Psoas muscle (tissue), 8 donors: ENCODE measurements at places on chromosomes 16 and 17. TPM values are rescaled to one million over a fixed set of nuclear protein-coding genes. Genes with fewer than 3 reads are reported as not detected.

DNA sequence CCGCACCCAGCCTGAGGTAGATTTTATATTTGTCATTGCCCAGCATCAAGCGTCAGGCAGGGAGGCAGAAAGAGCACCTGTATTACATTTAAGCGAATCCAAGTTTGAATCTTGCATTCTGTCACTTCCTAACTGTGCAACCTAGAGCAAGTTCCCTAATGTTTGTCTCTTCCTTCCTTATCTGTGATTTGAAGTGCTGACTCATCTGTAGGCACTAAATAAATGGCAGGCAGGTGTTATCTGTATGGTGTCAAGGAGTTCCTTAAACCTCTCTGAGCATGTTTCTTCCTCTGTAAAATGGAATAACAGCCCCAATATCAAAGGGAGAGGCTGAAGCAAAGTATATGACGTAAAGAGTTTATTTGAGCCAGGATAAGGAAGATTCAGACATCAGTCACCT, 24.3 kb downstream of the GP2 start:
- H3K27me3 ChIP-seq, result peaks cover 4% of the 10 kb centered on the region
- DNase-seq, result no peak
- no peak overlapping the region for H3K27ac ChIP-seq
- no peaks in the 10 kb centered on the region for H3K4me1 ChIP-seq
- no peak overlapping the region for H3K4me3 ChIP-seq
- H3K36me3 ChIP-seq, result no peaks in the 10 kb centered on the region

GRCh38 chr17:66776999-66777688, 57.8 kb upstream of the CACNG5 start:
- H3K36me3 ChIP-seq, result peaks cover 4% of the 10 kb centered on the region
- no peaks in the 10 kb centered on the region for H3K4me1 ChIP-seq
- no peaks in the 10 kb centered on the region for H3K27me3 ChIP-seq
- no peak for DNase-seq
- H3K4me3 ChIP-seq, result no peak overlapping the region

DNA sequence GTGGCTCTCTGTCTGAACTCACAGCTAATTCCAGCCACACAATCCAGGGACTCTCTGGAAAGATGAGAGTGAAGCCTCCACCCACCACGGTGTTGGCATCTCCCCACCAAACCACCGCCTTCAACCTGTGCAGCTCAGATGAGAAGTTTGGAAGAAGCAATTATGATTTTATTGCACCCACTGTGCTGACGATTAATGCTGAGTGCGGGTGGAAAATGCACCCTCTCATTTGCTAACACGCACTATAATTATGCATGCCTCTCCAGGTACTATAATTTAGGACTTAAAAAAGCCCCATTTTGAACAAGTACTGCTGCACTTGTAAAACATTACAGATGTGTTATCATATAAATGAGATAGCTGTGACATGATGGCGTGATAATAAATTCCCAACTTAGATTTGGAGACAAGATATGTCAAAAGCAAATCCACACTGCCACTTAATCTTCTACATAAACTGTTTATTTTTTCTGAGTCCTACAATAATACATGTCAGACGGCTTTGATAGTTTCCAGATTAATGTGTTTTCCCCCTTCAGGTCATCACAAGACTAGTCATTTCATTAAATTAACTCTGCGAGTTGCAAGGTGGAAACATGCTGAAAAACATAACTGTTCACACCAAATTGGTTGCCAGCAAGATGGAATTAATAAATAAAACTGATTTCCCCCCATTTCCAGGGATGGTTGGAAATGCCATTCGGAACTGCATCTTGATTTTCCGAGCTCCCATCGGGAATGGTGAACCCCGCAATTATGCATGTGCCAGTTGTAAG, 466.5 kb upstream of the MAF start:
- no peaks in the 10 kb centered on the region for H3K27me3 ChIP-seq
- no peaks in the 10 kb centered on the region for H3K36me3 ChIP-seq
- H3K27ac ChIP-seq, result no peak overlapping the region
- no peak overlapping the region for H3K4me3 ChIP-seq

GRCh38 chr16:30119428-30119827, 3.6 kb downstream of the MAPK3 start:
- no peak overlapping the region for H3K4me3 ChIP-seq
- H3K36me3 ChIP-seq, result peaks cover 67% of the 10 kb centered on the region
- no peak for DNase-seq
- no peak overlapping the region for H3K27ac ChIP-seq
- H3K4me1 ChIP-seq, result peaks cover 16% of the 10 kb centered on the region

GRCh38 chr17:77825621-77826020, 132.9 kb upstream of the TNRC6C start:
- no peak overlapping the region for H3K27ac ChIP-seq
- H3K27me3 ChIP-seq, result no peaks in the 10 kb centered on the region
- DNase-seq, result no peak

DNA sequence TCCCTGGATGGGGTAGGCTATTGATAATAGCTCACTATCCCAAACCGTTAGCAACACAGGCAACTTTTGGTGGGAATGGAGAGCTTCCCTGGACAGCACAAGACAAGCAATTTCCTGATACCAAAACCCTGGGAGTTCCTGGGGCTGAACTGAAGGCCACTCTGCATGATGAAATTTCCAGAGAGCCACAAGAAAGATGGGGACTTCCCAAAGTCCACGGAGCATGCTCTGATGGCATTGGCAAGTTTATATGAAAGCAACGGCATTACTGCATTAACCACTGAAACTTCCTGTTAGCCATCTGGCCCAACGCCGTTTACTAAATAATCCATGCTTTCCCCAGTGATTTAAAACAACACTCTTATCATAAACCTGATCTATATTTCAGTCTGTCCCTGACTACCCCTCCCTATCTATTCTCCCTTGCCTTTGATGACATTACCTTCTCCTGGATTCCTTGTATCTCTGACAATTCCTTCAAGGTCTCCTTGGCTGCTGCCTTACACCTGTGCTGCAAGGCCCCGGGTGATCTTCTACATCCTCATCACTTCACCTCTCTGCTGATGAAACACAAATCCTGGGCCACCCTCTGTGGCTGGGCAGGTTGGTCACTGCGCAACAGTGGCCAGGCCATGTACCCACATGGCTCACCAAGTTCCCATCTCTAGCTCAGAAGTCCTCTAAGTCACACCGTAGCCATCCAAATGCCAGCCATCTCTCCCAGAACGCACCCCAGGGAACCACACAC, 108.5 kb upstream of the RCVRN start:
- H3K27me3 ChIP-seq, result no peaks in the 10 kb centered on the region
- DNase-seq, result no peak
- H3K27ac ChIP-seq, result no peak overlapping the region
- H3K4me3 ChIP-seq, result no peak overlapping the region
- H3K4me1 ChIP-seq, result no peaks in the 10 kb centered on the region
- no peaks in the 10 kb centered on the region for H3K36me3 ChIP-seq

The RBL2 gene
- total RNA-seq, result 37.4 TPM
